ENCODE measurements at places on chromosomes 1 and 21. TPM values are rescaled to one million over a fixed set of nuclear protein-coding genes. Genes with fewer than 3 reads are reported as not detected.
A peak's percentile ranks its signal among the peaks of the same experiment; 100 is the strongest.

Gene MYOM3
- 1.0 TPM for total RNA-seq

- no peak for DNase-seq
Measured at GRCh38 chr1:1117469-1117831, 1.6 kb upstream of the C1orf159 start.

Gene LEPR
- 6.8 TPM for total RNA-seq

Gene CNR2
- not detected for total RNA-seq

- no peak for DNase-seq
Measured at GRCh38 chr1:160137216-160137862, 14.1 kb upstream of the ATP1A4 start.

Gene TSSK3
- total RNA-seq: 0.87 TPM

DNA sequence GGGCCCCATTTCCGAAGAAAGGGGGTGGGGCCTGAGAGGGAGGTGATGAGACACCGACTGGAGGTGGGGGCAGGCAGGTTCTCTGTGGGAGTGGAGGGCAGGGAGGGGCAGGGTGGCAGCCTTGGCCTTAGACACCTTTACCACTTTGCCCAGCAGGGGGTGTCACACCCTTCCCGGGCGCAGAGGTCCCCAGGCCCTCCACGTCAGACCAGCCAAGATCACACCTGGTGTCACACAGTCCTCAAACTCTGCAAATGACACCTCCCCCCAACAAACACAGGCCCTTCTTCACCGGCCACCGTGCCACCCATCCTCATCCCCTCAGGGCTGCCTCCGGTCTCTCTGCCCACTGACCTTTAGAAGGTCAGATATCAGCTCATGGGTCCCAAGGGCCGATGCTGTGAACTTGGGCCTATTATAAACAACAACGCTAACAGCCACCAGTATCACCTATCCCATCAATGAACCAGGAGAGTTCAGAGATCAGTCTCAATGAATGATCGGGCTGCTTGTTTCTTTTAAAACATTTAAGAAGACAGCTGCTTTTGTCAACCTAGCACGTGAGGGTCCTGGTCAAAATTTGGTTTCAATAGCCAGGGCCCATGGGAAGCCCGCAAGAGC is 103.9 kb downstream of the CASZ1 start:
- no peak for DNase-seq

DNA sequence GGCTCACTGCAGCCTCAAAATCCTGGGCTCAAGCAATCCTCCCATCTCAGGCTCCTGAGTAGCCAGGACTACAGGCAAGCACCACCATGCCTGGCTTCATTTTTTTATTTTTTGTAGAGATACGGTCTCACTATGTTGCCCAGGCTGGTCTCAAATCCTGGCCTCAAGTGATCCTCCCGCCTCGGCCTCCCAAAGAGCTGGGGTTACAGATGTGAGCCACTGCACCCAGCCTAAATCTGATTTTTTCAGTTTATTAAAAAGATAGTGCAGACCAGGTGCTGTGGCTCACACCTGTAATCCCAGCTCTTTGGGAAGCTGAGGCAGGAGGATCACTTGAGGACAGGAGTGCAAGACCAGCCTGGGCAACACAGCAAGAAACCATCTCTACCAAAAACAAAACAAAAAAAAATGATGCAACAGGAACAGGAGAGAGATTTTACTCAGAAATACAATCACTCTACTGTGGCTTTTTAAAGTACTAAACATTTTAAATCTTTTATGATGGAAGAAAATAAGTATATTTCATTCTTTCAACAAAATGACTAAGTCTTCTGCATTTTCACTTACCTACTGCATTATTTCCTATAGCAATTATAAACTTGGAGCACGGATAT is 1.9 kb downstream of the PSMG1 start:
- DNase-seq: no peak

- DNase-seq: no peak
Measured at GRCh38 chr1:184647471-184647870, 107.2 kb downstream of the EDEM3 start.

DNA sequence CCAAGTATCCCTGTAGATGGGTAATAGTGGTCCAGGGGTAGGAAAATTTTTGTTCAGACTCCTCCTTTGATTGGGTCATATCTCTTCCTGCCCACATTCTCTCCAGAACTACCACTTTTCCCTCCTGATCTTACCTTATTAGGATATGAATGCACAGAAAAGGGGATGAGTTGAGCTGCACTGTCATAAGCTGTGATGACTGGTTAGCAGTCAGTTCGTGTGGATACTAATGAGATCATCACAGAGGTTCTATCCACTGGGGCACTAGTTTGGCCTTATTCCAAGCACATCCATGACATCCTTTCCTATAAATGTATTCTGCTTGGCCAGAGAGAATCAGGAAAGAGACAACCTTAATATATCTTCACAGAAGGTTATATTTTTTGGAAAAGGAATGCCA is 22.1 kb upstream of the TBX15 start:
- DNase-seq: no peak

Gene PLPPR4
- 0.07 TPM for total RNA-seq

GRCh38 chr1:203548892-203549291 is 54.9 kb downstream of the OPTC start:
- DNase-seq: no peak

Gene C1orf115
- 1.1 TPM for total RNA-seq

Gene SLC30A10
- not detected for total RNA-seq

GRCh38 chr1:93672069-93672468 is 9.6 kb downstream of the BCAR3 start:
- peak; percentile 76 for DNase-seq

GRCh38 chr1:186429017-186429416 is 31.9 kb downstream of the PDC start:
- no peak for DNase-seq

- DNase-seq: no peak
Measured at GRCh38 chr1:200899954-200900867, 5.5 kb downstream of the INAVA start.

GRCh38 chr1:192979542-192979941 is 79.6 kb downstream of the UCHL5 start:
- DNase-seq: peak; percentile 43

- DNase-seq: no peak
Measured at GRCh38 chr1:1211541-1212441, 2.2 kb downstream of the TNFRSF4 start.

Gene PLA2G2D
- total RNA-seq: not detected

- no peak for DNase-seq
Measured at GRCh38 chr1:63622849-63623566, 29.8 kb downstream of the PGM1 start.

Gene FCRLA
- total RNA-seq: 0.38 TPM

Gene CPLANE2
- 8.2 TPM for total RNA-seq

DNA sequence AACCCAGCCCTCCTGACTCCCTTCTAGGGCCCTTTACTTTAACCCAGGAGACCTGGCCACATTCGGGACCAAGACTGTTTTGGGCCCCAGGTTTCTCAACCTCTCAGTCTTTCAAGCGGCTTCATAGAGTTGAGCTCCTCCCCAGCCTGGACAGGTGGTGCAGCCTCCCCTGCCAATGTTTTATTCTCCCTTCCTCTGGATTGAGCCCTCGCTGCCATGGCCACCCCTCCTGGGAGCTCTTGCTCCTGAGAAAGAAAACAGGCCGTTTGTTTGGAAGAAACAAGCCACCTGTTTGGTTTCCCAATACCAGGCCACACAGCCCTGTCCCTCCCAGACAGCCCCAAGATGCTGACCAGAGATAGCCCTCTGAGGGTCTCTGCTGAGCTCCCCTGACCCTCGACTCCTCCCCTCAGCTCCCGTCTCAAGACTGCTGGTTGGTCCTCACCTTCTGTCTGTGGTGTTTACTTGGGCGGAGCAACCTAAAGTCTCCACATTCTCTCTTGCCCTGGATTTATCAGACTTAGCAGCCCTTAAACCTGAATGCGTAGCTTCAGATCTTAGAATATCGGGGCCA is 3.3 kb downstream of the TMEM51 start:
- no peak for DNase-seq

DNA sequence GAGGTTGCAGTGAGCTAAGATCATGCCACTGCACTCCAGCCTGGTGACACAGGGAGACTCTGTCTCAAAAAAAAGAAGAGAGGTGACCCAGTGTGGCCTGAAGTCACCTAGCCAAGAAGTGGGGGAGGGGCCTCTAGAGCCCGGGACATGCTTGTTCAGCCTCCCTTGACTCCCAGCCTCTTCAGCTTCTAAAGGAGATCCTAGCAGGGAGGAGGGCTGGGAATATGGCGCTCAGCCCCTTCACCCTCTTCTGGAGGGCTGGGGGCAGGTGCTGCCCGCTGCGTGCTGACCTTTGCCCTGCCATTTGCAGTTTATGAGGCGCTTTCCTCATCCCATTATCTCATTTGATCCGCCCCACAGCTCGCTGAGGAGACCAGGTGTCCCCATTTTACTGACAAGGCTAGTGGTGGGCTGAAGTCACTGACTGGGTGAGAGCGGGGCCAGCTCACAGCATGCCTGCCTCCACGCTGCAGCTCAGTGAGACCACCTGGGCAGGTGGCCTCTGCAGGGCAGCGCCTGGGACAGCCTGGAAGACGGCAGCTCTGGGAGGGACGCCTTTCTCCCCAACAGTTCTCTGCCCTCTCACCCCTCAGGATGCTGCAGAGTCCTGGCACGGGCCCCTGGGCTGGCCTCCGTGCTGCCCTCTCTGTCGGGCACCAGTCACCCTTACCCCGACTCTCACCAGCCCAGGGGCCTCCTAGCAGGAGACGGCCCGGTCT is 7.5 kb downstream of the ELF3 start:
- DNase-seq: no peak

DNA sequence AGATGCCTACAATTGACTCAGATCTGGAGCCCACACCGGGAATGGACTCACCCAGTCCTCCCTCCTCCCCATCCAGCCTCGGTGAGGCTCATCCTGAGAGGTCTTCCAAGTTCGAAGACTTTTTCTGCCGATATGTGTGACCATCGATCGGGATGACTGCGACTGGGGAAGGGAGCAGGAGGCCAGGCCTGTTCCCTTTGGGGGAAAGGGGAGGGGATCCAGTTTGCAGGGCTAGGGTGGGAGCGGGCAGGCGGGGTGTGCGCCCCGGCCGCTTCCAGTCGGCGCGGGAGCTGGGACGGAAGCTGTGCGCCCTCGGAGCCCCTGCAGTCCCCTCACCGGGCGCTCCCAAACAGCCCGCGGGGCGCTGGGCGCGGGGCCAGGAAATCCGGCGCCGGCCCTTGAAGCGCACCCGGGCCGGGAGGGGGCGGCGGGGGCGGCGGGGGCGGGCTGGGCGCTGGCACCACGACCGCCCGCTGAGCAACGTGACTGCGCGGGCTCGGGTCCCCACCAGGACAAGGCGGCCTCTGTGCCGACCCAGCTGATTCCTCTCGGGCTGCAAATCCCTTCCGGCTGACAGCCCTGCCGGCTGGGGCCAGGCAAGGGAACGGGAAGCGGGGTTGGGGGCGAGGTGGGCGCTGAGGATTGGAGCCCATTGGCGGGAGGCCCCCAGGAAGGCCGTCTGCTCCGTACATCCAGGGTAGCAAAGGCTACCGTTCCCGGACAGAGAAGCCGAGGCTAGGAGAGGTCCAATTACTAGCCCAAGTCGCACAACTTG is 103.9 kb downstream of the EBNA1BP2 start:
- DNase-seq: no peak

Gene PROK1
- not detected for total RNA-seq

DNA sequence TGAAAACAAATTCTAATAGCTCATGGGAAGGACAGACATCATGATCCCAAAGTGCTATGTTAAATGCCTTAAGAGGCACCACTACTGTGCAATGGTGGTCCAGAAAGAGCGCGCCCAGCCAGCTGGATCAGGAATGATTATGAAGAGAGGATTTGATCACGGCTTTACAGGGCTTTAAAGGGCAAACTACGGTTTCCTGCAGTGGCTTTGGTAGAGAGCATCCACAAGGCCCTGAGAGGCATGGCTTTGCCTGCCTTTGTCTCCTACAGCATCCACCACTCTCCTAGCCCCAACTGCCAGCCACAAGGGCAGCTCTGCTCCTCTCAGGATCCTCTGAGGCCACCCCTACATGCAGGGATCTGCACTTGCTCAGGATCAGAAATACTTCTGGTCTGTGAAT is 40.7 kb downstream of the ZNF281 start:
- no peak for DNase-seq

Gene MORN1
- 11.7 TPM for total RNA-seq

DNA sequence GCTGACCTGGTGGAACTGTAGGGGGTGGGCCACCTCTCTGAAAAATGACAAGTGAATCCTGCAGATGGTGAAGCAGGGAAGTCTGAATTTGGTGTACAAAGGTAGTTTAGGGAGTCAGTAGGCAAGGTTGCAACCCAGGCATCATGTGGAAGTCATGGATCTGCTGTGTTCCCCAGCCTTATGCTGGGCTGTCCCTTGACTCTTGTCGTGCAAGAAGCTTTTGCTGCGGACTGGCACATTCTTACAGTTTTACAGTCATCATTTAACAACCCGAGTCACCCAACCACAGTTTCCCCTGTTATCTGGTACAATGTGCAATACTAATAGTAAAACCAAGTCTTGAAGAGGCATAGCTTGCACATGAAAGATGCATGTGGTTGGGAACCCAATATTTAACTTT is 13.2 kb downstream of the RHOU start:
- DNase-seq: no peak

Gene SCCPDH
- 25.0 TPM for total RNA-seq

DNA sequence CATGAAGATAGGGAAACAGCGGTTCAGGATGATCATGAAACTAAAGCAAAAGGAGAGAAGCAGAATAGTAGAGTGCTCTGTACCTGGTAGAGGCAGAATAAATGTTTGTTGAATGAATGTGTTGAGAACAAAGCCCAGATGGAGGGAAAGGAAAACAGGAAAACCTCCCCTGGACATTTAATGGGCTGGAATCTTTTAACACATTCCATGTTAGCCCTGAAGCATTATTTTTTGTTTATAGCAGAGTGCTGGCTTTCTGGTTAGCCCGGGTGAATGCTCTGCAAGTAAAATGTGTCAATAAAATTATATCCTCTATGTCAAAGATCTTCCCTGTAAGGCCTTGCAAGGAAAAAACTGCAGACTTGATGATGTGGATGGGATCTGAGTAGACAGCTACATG is 60.2 kb downstream of the ABCA4 start:
- DNase-seq: no peak

DNA sequence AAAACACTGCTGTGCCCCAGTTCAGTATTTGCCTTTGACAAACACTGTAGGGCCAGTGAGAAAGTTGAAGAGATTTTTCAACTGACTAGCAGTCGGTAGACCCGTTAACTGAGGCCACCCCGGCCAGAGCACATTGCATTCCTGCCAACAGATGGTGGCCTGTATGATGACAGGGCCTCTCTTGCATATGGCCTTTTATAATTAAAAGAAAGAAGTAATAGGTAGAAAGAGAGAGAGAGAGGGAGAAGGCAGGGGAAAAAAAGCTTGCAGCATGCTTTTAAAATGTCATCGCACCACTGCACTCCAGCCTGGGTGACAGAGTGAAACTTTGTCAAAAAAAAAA is 4.7 kb upstream of the C1orf174 start:
- DNase-seq: no peak

DNA sequence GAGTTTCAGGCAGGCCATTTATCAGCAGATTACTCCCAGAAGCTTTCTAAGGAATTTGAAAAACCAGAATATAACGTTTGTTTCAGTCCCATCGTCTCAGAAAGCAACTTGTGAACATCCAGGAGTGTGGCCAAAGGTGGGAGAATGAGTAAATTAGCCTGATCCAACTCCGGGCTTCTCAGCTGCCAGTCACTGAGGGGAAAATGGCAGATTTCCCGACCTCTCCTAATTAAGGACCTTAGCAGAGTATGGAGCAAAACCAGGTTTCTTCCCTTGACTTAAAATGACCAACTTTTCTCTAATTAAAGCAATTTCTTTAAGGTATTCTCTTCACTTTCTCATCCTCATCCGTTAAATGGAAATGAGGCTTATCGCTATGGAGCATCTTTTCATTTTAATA is 1.0 kb downstream of the CORT start:
- DNase-seq: no peak

- DNase-seq: no peak
Measured at GRCh38 chr1:206635978-206636345, 626 bp downstream of the DYRK3 start.

- DNase-seq: no peak
Measured at GRCh38 chr1:201486187-201486586, 17.2 kb upstream of the PHLDA3 start.
